Activated CD8-positive, alpha-beta memory T cell treated with anti-CD3 and anti-CD28 coated beads for 24 hours (primary cell): ENCODE measurements at places on chromosomes 4 and X.

GRCh38 chr4:1249731-1250526 lies 999 bp upstream of the CTBP1 start:
- DNase-seq = no peak

DNA sequence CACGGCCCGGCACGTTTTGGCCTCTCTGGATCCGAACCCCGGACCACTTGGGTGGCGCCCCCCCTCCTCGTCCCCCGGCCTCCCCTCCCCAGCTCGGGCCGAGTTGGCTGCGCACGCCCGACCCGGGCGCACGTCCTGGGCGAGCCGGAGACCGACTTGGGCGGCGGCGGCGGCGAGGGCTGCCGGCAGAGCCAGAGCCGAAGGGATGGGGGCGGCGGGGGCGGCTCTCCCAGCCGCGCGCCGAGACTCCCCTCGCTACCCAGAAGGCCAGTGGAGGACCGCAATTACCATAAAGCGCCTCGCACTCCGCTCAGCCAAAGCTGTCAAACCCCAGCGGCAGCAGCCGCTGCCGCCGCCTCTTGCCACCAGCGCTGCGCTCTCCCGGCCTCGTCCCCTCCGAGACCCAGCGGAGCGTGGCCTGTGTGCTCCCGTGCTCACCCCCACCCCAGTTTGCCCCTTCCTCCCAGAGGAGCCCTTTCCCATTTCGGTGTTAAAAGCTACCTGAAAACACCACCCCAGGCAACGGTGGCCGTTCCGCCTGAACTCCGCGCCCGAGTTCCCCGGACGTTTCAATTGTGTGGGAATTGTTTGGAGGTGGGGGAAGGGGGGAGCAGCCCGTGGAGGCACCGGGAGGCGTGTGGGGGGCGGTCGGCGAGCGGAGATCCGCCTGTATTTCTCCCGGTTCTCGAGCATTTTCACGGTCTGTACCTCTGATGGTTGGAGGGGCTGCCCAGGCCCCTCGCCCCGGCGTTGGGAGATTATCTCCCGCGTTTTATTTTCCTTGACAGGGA lies 701 bp upstream of the BCOR start:
- no peak for DNase-seq

DNA sequence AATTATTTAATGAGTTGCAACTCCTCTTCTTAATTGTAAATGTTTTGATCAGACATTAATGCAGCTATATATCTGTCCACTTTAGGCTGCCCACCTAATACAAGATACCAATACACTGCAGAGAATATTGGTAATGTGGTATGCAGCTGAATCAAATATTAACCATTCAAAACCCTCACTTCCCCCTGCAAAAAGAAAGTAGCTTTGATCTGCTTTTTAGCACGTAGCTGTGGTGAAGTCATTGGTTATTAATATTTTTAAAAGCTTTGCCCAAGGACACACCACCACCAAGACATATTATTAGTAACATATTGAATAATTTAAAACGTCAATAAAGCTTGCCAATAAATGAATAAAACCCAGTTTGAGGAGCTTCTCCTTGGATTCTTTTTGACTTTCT lies 28.6 kb upstream of the CYP2U1 start:
- no peak for DNase-seq

DNA sequence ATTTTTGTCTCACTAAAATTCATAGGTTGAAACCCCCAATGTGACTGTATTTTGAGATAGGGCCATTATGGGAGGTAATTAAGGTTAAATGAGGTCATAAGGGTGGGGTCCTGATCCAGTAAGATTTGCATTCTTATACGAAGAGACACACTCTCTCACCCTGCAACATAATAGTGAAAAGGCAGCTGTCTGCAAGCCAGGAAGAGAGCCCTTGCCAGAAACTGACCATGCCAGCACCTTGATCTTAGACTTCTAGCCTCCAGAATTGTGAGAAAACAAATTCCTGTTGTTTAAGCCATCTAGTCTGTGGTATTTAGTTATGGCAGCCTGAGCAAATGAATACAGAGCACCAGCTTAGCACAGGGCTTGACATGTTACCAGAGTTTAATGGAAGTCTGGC lies 17.5 kb upstream of the IGSF1 start:
- DNase-seq = no peak

- DNase-seq = no peak
Measured at GRCh38 chrX:67543818-67544217, at the start of gene AR. Gene AR (plus strand): TSS chrX:67544021. CDS start chrX:67545147, 1,126 bp downstream.

DNA sequence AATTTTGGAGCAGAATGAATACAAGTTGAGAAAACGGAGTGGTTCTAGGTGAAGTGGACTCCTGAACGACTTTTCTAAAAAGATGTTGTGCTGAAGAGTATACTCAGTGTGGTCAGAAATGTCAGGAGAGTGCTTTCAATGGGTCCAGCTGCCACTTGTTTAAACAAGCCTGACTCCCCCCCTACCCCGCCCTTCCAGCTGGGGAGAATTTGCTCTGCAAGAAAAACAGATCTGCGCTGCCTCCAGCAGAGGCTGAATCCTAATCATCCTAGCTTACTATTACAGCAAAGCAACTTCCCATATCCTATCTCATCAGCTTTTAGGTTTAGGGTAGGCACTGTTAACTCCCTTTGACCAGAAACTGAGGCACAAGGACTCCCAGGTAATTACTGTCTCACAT lies 1.9 kb downstream of the MAP3K15 start:
- DNase-seq = no peak

DNA sequence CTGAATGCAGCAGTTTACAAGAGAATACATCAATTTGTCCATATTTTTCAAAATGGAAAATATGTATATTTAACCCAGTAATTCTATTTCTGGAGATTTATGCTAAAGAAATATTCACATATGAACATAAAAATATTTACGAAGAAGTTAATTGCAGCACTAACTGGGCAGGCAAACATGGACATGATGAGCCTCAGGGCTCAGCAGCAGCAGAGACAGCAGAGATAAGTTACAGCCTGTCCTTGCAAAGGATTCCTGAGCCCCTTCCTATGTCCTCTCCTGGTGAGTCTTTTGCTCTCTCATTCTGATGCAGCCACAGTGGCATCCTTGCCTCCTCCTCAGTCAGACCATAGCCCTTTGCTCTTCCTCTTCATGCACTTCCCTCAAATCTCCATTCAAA lies 680.6 kb upstream of the CPEB2 start:
- DNase-seq = no peak

DNA sequence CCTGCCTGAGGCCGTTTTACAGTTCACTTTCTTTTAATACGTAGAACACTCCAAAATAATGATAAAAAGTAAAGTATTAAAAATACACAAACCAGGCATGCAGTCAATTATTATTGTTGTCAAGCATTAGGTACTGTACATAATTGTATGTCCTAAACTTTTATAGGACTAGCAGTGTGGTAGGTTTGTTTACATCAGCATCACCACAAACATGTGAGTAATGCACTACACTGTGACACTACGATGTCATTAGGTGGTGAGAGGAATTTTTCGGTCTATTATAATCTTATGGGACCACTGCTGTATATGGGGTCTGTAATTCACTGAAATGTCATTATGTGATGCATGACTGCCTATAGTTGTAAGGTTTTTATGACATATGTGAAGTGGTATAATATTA lies 149.5 kb upstream of the SH3RF1 start:
- no peak for DNase-seq

DNA sequence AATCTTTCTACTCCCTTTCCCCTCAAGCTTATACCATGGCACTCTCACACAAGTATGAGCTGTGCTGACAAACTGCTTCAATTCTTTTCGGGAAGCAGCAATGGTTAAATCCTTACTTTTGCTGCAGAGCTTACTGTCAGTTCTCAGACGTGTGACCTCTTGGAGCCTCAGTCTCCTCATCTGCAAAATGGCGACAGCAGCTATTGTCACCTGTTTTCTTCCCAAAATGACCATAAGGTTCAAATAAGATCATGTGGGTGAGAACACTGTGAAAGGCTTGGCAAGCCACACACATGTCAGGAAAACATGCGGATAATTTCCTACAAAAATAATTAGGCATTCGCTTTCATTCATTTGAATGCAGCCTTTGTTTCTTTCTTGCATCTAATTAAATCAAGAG lies 36.8 kb upstream of the IRF2 start:
- no peak for DNase-seq

DNA sequence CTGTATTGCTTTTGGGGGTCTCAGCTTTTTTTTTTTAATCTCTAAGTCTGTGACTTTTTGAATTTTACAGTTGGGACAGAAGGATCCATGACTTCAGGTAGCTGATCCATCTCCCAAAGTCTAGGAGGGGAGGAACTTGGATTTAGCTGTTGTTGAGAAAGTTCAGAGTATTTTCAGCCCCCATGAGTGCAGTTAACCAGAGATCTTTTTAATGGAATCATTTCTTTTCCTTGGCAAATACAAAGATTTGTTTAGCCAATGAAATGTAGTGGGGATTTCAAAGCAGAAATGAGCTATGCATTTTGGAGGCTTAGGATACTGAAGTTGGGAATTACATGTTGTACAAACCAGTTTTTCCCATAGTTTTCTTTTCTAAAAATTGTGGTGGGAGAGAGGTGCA lies 18.1 kb downstream of the FNIP2 start:
- DNase-seq = no peak

DNA sequence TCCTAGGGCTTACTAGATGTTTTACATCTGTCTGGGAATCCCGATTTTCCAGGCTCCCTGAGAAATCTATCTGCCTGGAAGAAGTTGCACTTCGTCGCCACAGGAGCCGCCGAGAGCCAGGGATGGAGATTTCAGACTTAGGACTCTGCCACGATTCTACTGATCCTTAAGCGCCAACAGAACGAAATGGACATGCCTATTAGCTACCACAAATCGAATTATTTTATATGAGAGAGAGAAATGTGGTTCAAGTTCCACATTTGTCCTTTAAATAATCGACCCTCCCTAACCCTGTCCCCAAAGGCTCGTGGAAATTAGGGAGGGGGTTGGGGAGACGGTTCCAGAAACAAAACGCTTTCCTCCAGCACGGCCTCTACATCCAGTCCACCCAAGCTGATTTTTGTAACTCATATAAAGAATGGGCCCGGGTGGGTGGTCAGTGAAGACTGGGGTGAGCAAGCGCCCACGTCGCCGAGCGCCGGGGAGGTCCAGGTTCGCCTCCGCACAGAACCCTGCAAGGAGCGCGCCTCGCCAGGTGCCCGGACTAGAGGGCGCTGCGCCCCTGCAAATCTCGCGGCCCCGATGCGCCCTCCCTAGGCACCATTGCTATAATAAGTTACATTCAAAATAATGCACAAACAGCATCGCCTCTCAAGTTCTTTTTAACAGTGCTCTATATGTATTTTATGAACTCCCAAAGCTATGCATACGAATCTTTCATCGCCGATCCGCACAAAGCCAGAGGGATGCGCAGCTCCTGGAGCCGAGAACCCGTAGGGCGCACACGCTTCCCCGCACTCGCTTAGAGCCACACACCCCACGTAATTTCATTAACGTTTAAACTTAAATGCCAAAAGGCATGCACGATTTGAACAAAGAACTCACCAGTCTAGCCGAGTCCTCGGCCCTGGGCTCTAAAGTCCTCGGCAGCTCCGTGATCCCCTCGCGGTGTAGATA lies 2.1 kb upstream of the FAT1 start:
- no peak for DNase-seq

DNA sequence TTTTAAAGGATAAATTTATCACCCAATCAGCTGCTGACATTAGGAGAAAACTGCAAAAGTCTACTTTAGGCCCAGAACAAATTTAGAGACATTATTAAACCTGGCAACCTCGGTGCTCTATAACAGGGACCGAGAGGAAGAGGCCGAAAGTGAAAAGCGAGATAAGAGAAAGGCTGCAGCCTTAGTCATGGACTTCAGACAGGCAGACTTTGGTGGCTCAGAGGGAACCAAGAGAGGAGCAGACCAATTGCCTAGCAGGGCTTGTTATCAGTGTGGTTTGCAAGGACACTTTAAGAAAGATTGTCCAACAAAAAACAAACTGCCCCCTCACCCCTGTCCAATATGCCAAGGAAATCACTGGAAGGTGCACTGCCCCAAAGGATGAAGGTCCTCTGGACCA lies 12.8 kb upstream of the UGT2B10 start:
- no peak for DNase-seq

GRCh38 chr4:14892563-14892962 lies 109.7 kb upstream of the CPEB2 start:
- DNase-seq = no peak

GRCh38 chr4:172147687-172148086 lies 334.5 kb downstream of the GALNTL6 start:
- no peak for DNase-seq

DNA sequence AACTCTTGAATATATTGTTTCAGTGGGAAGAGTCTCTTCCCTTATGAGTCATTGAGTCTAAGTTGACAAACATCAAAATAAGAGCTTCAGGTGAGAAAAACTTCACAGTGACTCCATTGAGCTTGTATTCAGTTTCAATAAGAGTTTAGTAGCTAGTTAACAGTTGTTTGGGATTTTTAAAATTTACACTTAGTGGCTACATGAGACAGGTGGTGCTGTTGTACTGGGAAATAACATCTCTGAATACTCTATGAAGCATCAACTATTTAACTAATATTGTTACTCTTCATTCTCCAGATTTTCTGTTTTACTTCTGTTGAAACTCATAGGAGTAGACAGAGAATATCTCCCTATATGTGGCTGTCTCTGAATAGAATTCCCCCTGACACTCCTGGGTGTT lies 1609.1 kb downstream of the C4orf33 start:
- DNase-seq = no peak

- no peak for DNase-seq
Measured at GRCh38 chr4:1235381-1236102, 13.4 kb downstream of the CTBP1 start.

DNA sequence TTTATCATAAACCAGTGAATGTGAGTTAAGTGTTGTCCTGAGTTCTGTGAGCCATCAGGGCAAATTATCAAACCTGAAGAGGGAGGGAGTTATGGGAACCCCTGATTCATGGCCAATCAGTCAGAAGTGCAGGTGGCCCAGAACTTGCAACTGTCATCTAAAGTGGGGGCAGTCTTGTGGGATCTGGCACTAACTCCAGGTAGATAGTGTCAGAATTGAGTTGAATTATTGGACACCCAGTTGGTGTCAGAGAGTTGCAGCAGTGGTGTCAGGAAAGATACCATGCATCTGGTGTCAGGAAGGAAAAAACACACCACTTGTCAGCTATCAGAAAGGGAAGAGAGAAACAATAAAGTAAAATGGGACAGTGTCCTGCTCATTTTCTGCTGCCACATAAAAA lies 8.4 kb downstream of the CORIN start:
- DNase-seq = no peak

DNA sequence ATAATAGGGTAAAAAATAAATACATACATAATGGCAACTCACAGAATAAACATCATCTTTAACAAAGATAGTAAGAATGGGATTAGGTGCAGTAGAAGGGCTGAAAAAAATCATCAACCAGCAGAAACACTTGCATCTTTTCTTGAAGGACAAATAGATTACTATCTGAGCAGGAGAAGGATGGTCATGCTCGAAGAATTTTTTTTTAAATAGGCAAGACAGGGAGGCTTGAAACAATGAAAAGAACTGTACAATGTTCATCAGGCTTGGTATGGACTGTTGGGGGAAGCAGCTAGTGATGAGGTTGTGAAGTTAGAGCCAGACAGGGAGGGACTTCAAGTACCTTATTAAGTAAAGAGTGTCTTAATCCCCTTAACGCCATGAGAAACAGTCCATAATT lies 167.4 kb upstream of the LDB2 start:
- DNase-seq = no peak
